ENCODE measurements at places on chromosomes 6 and 20.

GRCh38 chr20:50727792-50728485 lies 3.4 kb upstream of the PARD6B start:
- no peak for DNase-seq

DNA sequence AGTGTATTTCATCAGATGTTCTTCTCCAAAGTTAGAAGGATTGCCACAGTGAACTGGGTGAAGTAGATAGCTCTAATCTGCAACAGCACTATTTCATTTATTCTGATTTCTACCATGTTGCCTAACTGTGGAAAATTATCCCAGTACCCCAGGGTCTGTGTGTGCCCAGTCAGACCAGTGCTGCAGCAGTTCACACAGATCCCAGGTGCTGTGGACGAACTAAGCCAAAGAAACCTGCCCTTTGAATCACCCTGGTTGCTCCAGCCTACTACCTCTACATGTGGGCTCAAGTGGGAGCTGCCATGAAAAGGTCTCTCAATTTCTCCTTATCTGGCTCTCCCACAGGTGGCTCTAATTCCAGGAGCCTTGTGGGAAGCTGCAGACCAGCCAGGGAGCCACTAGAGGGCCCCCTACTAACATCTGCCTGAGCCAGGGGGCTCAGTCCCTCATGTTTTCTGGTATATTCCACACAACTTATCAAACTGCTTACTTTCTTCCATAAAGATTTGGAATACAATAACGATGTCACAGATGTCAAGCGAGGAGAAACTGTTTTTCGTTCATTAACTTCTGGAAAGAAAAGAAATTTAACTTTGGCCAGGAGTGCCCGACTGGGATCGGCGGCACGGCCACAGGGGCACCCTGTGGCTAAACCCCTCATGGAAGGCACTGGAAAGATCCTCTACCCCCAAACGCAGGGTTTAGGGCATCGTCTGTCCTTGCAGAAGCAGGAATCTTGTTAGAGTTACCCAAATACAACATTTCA lies 31.6 kb upstream of the LY86 start:
- peak; percentile 7 for DNase-seq

DNA sequence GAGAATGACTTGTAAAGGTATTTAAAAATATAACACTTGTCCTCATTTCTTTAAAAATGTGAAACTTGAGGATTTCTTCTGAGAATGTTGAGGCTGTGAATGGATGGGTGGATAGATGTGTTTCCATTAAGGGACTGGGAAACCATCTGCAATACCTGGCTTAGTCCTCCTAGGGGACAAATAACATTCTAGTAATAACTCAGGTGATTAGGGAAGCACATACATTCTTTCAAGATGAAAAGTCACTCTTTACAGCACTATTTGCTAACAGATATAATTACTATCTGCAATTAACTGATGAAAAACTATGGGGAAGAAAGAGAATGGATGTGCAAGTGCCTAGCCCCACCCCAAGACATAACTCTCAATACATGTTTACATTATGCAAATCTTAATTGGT lies 542.3 kb downstream of the CD83 start:
- no peak for DNase-seq

DNA sequence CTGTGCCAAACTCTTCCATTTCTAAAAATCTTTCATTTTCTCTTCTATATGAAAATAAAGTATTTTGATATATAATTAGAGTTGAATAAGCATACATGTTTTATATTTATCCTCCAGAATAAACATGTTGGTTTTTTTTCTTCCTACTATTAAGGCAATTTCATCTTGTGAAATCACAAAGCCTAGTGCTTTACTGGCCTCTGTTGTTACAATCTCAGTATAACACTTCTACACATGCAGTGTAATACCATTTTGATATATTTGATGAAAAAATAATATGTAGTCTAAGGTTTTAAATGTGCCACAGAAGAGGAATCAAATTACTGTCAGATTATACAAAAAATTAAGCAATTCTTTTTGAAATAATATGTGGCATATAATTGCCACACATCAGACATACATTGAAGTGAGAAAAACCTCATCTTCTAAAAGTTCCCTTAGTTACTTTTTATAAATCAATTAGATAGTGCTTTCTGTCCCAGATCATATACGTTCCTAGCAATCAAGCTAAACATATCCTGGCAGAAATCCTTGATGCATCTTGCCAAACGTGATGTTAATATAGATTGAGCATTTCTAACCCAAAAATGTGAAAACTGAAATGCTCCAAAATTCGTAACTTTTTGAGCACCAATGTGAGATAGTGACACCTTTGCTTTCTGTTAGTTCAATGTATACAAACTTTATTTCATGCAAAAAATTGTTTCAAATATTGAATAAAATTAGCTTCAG lies 225.1 kb upstream of the MANEA start:
- no peak for DNase-seq

GRCh38 chr6:162849269-162849668 lies 121.5 kb downstream of the PACRG start:
- DNase-seq, result no peak

- no peak for DNase-seq
Observed at GRCh38 chr6:158503846-158504245, 56.0 kb upstream of the TMEM181 start.

GRCh38 chr6:137699031-137699683 lies 167.9 kb upstream of the TNFAIP3 start:
- no peak for DNase-seq

DNA sequence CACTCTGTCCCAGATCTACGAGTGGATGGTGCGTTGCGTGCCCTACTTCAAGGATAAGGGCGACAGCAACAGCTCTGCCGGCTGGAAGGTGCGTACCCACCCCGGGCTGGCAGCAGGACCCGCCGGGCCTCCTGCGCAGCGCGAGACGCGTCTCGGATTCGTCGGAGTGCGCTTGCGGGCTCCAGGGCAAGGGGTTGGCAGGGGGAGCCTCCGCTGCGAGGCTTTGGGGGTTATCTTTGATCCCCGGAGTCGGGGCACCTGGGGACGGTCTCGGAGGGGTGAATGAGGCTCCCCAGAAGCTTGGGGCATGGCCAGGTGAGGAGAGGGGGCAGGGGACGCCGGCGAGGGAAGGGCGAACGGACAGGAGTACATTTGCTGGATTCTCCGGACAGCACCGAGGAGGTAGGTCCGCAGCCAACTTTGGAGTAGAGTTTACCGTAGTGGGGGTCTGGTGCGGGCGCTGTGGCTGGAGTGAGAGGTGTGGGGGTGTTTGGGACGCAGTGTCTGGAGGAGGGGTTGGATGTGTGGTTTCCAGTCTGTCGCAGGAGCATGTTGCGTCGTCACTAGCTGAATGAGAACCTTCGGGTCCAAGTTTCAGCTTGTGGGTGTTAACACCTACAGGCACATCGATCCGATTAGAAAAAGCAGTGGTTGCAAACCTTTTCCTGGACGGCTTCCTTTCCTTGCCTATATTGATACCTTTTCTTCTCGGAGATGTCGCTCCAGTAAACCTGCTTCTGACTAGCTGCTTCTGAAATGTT lies 1.2 kb downstream of the FOXO3 start:
- DNase-seq, result no peak

DNA sequence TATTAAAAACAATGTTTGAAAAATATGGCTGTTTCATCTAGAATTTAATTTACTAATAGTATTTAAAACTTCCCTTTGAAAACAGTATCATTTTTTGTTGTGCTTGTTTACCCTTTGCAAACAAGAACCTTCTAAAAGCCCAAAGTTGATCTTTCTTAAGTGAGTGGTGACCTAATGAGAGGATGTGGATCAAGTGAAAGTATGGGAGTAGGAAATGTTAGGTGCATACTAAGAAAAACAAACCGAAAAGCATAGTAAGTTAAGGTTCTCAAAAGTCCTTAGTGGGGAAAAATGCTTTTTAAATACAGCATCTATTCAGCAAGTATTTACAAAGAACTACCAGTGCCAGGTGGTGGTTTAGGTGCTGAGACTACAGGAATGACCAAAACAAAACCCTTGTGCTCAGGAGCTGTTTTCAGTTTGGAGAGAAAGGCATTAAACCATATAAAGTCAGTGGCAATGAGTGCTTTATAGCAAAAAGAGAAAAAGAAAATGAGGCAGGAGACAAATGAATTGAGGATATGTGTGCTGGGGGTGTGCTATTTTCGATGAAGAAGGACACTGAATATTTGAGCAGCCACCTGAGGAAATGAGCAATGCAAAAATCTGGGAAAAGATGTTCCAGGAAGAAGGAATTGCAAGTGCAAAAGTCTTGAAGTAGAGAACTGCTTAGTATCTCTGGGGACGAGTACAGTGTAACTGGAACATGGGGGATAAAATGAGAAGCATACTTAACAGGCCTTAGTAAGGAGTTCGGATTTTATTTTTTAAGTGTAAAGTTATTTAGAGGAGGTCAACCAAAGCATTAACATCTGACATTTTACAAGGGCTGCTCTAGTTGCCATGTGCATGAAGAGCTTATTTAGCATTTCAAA lies 24.0 kb downstream of the RNF146 start:
- no peak for DNase-seq

DNA sequence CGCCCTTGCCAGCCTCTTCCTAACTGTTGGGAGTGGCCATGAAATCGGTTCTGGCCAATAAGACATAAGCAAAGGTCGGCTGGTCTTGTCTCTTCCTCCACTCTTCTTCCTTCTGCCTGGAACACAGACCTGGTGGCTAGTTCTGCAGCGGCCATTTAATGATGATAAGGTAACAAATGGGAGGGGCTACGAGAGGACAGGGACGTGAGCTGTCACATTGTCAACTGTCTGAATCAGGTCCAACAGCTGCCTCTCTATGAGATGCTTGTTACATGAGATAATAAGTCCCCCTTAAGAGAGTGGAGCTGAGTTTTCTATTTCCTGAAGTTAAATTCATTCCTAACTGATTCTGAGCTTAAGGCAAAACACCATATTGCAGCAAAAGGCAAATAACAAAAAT lies 12.5 kb upstream of the TMEM242 start:
- no peak for DNase-seq

All from activated naive CD4-positive, alpha-beta T cell (primary cell).